ENCODE measurements at places on chromosomes 1 and 21.

DNA sequence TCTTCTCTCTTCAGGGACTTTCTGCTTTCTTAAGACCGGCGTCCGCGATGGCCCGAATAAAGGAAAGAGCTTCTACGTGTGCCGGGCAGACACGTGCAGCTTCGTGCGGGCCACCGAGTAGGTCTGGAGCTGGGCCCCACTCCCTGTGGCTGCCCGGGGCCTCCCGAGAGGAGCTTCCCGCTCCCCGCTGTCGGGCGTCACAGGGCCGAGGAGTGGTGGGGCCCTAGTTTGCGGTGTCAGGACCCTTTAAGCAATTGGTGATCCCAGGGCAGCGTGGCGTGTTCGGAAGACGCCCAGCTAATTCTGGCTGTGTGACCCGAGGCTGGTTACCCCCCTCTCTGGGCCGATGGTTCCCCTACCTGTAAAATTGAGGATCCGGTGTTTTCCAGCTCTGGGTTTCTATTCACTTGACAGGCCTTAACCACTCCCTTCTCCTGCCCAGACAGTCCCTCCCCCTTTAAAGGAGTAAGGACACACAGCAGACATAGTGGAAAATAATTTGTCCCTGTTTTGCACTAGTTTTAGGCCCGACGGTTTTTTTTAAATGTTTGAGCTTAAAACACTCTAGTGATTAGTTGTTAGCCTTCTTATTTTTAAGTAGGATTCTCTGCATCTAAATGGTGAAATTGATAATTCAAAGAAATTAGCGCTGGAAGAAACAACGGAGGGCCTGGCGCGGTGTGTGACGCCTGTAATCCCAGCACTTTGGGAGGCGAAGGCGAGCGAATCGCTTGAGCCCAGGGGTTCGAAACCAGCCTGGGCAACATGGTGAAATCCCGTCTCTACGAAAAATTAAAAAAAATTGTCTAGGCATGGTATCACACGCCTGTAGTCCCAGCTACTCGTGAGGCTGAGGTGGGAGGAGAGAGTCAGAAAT is 553 bp downstream of the TTF2 start:
- no peaks in the 10 kb centered on the region for H3K27me3 ChIP-seq
- H3K27ac ChIP-seq: peak overlapping the region; percentile 86
- H3K4me3 ChIP-seq: peak overlapping the region; percentile 84
- no peaks in the 10 kb centered on the region for H3K36me3 ChIP-seq
- DNase-seq: peak; percentile 82

DNA sequence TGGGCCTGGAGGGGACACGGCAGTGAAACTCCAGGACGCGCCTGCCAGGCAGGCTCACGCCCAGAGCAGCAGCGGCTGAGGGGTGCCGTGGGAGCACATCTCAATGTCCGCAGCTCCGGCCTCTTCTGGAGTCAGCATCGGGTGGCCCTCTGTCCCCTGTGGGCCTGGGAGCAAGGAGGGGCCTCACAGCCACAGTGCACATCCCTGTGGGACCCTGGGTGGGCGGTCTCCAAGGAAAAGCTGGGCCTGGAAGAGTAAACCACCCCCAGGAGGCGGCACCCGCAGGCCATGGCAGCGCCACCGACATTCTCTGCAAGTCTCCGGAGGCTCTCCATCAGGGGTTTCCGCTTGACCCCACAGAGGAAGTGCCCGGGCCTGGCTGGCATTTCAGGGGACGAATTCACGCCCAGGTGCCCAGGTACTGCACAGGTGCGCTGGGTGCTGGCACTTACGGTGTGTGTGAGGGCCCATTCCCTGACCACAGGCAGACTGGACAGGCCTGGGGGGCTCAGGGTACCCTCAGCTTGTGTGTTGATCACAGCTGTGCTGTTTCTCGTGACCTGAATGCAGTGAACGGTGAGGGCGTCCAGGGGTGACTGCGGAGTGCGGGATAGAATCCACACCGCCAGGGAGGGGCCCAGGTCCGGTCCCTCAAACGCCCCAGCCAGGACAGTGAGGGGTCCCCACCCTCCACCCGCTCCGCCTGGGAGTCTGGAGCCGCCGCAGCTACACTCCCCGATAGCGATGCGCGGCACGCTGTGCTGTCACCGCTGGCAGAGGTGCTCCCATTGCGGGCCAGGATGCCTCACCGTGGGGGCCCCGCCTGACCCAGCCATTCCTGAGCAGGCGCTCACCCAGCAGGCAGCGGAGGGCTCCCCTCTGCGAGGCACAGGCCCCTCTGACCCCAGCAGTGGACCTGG is 16.6 kb upstream of the RNF223 start:
- peak; percentile 2 for DNase-seq
- no peak overlapping the region for H3K27ac ChIP-seq
- H3K4me3 ChIP-seq: no peak overlapping the region
- H3K36me3 ChIP-seq: no peaks in the 10 kb centered on the region
- H3K27me3 ChIP-seq: no peaks in the 10 kb centered on the region

DNA sequence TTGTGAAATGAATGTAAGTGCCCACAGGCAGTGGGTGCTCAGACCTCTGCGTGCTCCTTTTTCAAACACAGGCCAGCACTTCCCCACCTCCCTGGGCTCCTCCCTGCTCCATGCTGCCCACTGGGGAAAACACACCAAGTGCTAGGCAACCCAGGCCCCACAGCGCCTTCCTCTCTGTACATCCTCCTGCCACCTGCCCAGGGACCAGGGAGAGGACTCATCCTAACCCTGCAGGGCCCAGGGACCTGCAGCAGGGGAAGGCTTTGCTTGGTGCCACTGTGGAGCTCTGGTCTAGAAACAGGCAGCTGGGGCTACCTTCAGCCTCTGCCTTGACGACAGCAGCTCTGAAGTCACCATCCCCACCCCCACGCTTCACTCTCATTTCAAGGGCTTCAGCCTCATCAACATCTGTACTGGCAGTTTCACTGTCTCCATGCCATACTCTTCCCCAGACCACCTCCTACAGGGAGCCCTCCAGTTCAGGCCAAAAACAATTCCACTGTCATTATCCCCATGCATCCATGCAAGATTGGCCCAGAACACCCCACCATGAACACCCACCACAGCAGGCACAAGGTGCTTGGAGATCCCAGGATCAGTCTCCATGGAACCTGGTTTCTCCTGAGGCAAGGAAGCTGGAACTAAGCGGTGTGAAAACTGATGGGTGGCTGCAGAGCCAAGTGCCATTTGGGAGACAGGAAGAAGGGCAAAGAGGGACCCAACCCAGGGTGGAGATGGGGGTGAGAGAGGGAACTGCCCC is 1.1 kb downstream of the IGSF8 start:
- no peak for DNase-seq
- peak overlapping the region; percentile 83 for H3K4me3 ChIP-seq
- peaks cover 30% of the 10 kb centered on the region for H3K36me3 ChIP-seq
- peak overlapping the region; percentile 97 for H3K27ac ChIP-seq
- peaks cover 25% of the 10 kb centered on the region for H3K4me1 ChIP-seq

DNA sequence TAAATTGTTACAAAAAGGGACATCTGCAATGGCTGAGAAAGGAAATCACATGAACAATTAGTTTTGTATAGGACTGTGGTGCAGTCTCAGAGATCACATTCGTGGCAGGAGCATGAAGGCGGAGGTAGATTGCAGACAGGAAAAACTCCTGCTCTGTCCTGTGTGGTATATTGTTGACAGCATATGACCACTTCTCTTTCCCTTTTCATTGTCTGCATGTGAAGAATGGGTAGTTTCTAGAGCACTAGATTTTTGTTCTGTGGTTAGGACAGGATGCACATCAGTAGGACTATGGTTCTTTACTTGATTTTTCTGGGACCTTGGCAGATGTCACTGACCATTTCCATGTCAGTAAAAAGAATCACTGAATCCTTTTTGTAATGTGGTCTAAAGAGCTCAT is 625.9 kb upstream of the PKN2 start:
- H3K4me1 ChIP-seq: peaks cover 8% of the 10 kb centered on the region
- no peak overlapping the region for H3K27ac ChIP-seq
- no peak for DNase-seq
- no peaks in the 10 kb centered on the region for H3K36me3 ChIP-seq
- H3K4me3 ChIP-seq: no peak overlapping the region

GRCh38 chr1:211614615-211615014 is 35.7 kb upstream of the SLC30A1 start:
- H3K4me1 ChIP-seq: no peaks in the 10 kb centered on the region
- H3K27me3 ChIP-seq: no peaks in the 10 kb centered on the region
- no peak overlapping the region for H3K4me3 ChIP-seq
- H3K36me3 ChIP-seq: no peaks in the 10 kb centered on the region
- no peak for DNase-seq

DNA sequence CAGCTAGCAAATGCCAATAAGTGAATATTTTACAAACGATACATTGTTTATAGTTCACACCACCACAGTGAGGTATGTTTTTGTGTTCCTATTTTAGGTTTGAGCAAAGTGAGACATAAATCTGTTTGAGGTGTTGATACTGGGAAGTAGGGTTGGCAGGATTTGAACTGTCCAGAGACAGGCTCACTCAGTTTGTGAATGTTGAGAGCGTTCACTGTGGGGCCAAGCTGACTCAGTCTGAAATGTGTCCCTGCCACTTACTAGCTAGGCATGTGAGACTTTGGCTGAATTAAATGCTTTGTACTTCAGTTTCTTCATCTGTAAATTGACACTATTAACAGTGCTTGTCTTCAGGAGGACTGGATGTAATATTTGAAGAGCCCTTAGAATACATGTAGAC is 35.1 kb downstream of the DIRAS3 start:
- no peak overlapping the region for H3K27ac ChIP-seq
- no peak for DNase-seq
- no peak overlapping the region for H3K4me3 ChIP-seq
- no peaks in the 10 kb centered on the region for H3K4me1 ChIP-seq
- H3K27me3 ChIP-seq: no peaks in the 10 kb centered on the region

DNA sequence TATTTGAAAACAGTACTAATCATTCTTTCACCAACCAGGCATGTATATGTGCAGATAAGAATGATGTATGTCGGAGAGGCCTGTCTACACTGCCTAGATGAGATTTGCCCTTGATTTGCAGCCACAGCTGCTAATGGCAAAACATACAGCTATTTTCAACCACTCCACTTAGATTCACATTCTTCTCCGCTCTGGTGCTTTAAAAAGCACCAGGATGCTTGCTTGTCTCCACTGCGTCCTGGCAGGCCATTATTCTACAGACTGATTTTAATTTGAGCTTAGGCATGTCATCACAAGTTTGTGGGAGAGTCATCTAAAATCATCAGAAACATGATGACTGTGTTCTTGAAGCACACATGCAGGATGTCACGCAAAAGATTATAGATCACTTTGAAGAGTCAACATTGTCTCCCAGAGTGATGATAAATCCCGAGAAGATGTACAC is 119.0 kb upstream of the NRIP1 start:
- no peaks in the 10 kb centered on the region for H3K4me1 ChIP-seq
- H3K36me3 ChIP-seq: no peaks in the 10 kb centered on the region
- no peak overlapping the region for H3K4me3 ChIP-seq
- DNase-seq: no peak
- H3K27me3 ChIP-seq: no peaks in the 10 kb centered on the region

DNA sequence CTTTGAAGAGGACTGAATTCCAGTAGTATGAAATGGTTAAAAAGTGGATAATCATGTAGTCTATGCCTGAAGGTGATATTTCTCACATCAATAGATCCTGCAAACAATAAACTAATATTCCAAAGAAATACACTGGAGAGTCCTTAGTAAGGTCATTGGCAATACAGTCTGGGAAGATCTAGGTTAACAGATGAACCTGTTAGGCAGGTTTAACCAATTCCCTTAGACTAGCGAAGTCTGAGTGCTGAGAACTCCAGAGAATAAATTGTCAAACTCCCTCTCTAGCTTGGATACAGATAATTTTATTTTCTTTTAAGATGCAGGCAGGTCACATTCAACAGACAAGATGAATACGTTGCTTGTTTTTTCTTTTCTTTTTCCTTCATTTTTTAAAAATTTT is 2.4 kb downstream of the GPR157 start:
- H3K4me1 ChIP-seq: peaks cover 34% of the 10 kb centered on the region
- no peaks in the 10 kb centered on the region for H3K36me3 ChIP-seq
- peak overlapping the region; percentile 91 for H3K27ac ChIP-seq
- no peak overlapping the region for H3K4me3 ChIP-seq
- DNase-seq: no peak

GRCh38 chr1:95752515-95753381 is 518.7 kb downstream of the RWDD3 start:
- no peaks in the 10 kb centered on the region for H3K27me3 ChIP-seq
- H3K4me3 ChIP-seq: no peak overlapping the region
- no peaks in the 10 kb centered on the region for H3K36me3 ChIP-seq
- DNase-seq: no peak
- no peaks in the 10 kb centered on the region for H3K4me1 ChIP-seq

GRCh38 chr1:39722495-39722894 is 16.2 kb upstream of the PPIE start:
- no peaks in the 10 kb centered on the region for H3K4me1 ChIP-seq
- H3K36me3 ChIP-seq: no peaks in the 10 kb centered on the region
- no peak for DNase-seq

- H3K27me3 ChIP-seq: no peaks in the 10 kb centered on the region
- H3K4me1 ChIP-seq: no peaks in the 10 kb centered on the region
- no peak overlapping the region for H3K27ac ChIP-seq
- H3K4me3 ChIP-seq: no peak overlapping the region
Observed at GRCh38 chr1:221439747-221440501, 302.0 kb downstream of the DUSP10 start.

- H3K36me3 ChIP-seq: no peaks in the 10 kb centered on the region
- H3K27me3 ChIP-seq: no peaks in the 10 kb centered on the region
Observed at GRCh38 chr1:67753776-67754525, 69.0 kb downstream of the GADD45A start.

GRCh38 chr1:234396092-234396491 is 22.8 kb downstream of the COA6 start:
- peaks cover 43% of the 10 kb centered on the region for H3K36me3 ChIP-seq
- H3K4me1 ChIP-seq: peaks cover 12% of the 10 kb centered on the region
- no peaks in the 10 kb centered on the region for H3K27me3 ChIP-seq
- H3K27ac ChIP-seq: no peak overlapping the region
- H3K4me3 ChIP-seq: no peak overlapping the region
- DNase-seq: no peak

GRCh38 chr1:248891758-248892157 is 14.3 kb upstream of the PGBD2 start:
- peaks cover 4% of the 10 kb centered on the region for H3K4me1 ChIP-seq
- DNase-seq: no peak
- H3K4me3 ChIP-seq: no peak overlapping the region
- H3K27ac ChIP-seq: no peak overlapping the region
- H3K36me3 ChIP-seq: no peaks in the 10 kb centered on the region
- H3K27me3 ChIP-seq: no peaks in the 10 kb centered on the region

GRCh38 chr1:196677781-196678509 is 26.1 kb downstream of the CFH start:
- peaks cover 4% of the 10 kb centered on the region for H3K36me3 ChIP-seq
- DNase-seq: no peak
- H3K27me3 ChIP-seq: no peaks in the 10 kb centered on the region
- H3K4me1 ChIP-seq: no peaks in the 10 kb centered on the region
- no peak overlapping the region for H3K4me3 ChIP-seq
- H3K27ac ChIP-seq: no peak overlapping the region

- H3K27me3 ChIP-seq: no peaks in the 10 kb centered on the region
- H3K4me3 ChIP-seq: no peak overlapping the region
- no peaks in the 10 kb centered on the region for H3K36me3 ChIP-seq
- peaks cover 11% of the 10 kb centered on the region for H3K4me1 ChIP-seq
- no peak for DNase-seq
Observed at GRCh38 chr1:229195246-229195645, 75.7 kb upstream of the RAB4A start.
